ENCODE measurements at places on chromosomes 5 and 9.
A peak's percentile ranks its signal among the peaks of the same experiment; 100 is the strongest.

DNA sequence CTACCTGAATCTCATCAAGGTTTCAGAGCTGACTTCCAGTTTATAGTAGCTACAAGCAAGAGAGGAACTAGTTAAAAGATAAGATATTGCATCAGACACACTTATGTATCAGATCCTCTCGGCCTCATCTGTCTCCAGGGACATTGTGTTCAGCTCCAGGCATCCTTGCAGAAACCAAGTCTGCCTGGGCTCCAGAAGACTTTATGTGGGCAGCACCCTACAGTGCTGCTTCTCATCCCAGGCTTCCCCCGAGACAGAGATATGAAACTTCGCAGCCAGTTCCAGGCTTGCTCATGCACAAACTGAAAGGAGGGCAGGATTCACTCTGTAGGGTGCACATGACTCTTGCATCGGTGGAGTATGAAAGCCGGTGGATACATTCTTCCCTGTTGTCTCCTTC is 33.9 kb upstream of the FOXB2 start:
- no peak for DNase-seq

- DNase-seq, result no peak
These were observed 71.5 kb upstream of the PALM2AKAP2 start for GRCh38 chr9:109708451-109708945.

GRCh38 chr9:106731910-106732309 is 131.1 kb upstream of the ZNF462 start:
- no peak for DNase-seq

GRCh38 chr9:87840134-87840533 is 42.5 kb upstream of the SPATA31E1 start:
- no peak for DNase-seq

DNA sequence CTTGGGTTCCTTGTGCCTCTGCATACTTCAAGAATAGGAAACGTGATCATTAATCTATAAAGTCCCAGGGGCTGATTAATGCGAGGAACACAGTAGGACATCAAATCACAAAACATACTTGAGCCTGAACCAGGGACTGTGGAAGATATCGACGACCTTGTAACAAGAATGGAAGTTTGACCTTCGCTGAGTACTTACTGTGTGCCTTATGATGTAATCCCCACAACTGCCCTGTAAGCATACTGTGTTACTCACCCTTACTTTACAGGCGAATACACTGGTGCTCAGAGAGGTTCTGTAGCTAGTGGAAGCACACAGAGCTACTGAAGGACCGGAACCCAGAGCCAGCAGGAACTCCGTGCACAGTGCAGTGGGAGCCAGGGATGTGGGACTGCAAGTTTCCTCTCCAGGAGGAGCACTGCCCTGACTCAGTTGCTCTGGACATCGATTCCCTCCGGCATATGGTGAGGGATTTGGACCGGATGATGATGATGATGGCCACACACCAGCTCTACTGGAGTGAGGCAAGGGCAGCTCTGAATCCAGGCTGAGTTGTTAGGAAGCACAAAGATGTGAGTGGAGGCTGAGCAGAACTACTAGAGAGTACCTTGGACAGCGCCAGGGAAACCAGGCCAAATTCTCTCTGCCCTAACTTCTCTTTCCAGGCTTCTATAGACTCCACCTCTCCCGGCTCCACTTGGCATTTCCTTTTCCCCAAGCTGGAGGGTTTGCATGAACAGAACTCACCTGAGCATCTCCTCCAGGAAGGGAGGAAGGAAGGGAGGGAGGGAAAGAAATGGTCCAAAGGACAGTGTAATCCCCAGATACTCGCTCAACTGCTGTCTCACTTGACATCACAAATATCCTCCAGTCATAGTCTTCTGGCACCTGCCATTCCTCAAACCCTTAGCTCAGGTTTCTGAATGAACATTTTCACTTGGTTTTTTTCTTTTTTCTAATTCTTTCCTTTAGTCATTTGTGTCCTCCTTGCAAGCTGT is 1.5 kb upstream of the GABBR2 start:
- DNase-seq, result no peak

GRCh38 chr9:136721339-136722092 is 9.1 kb downstream of the DIPK1B start:
- no peak for DNase-seq

- no peak for DNase-seq
These were observed 1.8 kb downstream of the UBAP2 start for GRCh38 chr9:34046784-34047379.

GRCh38 chr5:122310889-122311288 is 1.1 kb upstream of the SNCAIP start:
- peak; percentile 25 for DNase-seq

- no peak for DNase-seq
These were observed 2.6 kb upstream of the ENC1 start for GRCh38 chr5:74643111-74643562.

GRCh38 chr5:74953937-74954720 is 87.9 kb upstream of the FAM169A start:
- no peak for DNase-seq

- DNase-seq, result no peak
These were observed 116.6 kb upstream of the ADAMTSL1 start for GRCh38 chr9:18357321-18357720.

DNA sequence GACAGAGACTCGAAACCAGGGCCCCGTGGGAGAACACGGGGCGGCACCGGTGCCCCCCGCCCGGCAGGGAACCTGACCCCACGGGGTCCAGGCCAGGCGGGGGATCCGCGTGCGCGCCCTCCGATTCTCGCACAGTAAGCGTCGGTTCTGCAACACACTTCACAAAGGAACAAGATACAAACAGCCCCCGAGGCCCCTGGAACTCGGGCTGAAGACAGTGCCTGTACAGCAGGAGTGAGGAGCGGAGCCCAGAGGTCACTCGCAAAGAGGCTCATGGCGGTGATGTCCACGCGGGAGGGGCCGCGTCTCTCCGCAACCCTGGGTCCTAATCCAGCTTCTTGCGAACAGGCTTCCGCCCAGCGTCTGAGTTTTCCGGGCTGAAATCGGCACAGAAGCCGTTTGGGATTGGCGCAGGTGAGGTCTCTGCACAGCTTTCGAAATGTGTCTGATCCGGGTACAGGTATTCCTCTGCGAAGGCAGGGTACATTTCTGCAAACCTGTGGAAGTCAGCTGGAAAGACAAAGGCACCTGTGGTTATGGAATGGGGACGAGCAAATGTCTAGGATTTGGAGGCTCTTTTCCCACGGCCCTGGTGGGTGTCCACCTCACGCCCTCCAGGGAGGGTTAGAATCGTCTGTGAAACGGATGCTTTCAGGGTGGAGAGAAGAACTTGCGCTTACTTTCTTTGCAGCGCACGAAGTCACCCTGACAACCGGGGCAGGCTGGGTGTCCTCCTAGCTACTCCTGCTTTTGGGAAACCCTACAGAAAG is 18.3 kb upstream of the SLC6A3 start:
- no peak for DNase-seq

DNA sequence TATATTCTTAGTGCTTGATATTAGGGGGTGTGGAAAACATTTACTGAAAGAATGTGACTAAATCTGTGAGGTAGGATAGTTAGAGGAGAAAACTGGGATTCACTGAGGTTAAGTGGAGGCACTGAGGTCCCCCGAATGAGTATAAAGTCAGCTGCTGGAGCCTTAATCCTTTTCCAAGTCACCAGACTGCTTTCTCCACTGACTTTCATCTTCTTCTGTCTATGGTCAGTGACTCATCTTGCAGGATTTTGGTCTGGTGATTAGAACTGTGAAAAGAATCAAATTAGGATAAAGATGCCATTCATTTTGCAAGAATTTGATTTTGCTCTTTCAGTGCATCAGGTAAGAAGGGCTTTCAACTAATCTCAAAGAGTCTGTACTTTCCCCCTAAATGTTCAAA is 89.3 kb upstream of the ALDH1A1 start:
- no peak for DNase-seq

All from NCI-H446 (cell line).